ENCODE measurements at places on chromosomes 3 and 15. TPM values are rescaled to one million over a fixed set of nuclear protein-coding genes. Genes with fewer than 3 reads are reported as not detected.

DNA sequence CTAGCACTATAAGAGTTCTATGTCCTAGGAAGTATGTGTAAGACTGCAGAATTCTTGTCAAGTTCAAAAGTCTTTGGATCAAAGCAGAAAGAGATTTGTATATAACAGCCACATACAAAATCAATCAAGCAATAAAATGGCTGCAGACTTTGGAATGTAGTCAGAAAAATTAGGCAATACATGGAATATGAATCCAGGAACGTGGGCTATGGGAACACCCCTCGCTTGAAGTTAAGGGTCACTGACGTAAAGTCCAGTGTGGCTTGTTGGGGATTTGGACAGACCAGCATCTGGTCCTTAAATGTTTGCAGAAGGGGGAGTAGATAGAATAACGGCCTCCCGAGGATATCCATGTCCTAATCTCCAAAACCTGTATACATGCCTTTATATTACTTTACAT lies 178.6 kb downstream of the ADAMTS9 start:
- H3K36me3 ChIP-seq: no peaks in the 10 kb centered on the region
- H3K27me3 ChIP-seq: peaks cover 10% of the 10 kb centered on the region
- no peak overlapping the region for H3K27ac ChIP-seq
- no peak overlapping the region for H3K4me3 ChIP-seq
- no peaks in the 10 kb centered on the region for H3K4me1 ChIP-seq

DNA sequence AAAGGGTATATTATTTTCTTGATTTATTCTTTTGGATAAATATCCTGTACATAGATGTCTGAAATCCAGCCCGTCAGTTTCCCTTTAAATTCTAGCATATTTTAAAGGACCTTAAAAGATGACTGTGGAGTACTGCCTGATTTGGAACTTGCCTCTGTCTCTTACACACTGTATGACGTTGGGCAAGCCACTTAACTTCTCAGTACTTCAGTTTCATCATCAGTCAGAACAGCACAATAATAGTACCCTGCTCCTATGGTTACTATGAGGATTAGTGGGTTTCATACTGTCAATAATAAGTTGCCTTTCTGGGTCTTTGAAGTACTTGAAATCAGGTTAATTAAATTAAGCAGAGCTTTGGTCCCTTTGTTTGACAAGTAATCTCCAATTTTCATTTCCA lies 374.3 kb downstream of the TIGIT start:
- H3K27ac ChIP-seq: no peak overlapping the region
- peaks cover 13% of the 10 kb centered on the region for H3K36me3 ChIP-seq
- no peak for DNase-seq
- no peaks in the 10 kb centered on the region for H3K27me3 ChIP-seq
- peaks cover 5% of the 10 kb centered on the region for H3K4me1 ChIP-seq
- H3K4me3 ChIP-seq: no peak overlapping the region

DNA sequence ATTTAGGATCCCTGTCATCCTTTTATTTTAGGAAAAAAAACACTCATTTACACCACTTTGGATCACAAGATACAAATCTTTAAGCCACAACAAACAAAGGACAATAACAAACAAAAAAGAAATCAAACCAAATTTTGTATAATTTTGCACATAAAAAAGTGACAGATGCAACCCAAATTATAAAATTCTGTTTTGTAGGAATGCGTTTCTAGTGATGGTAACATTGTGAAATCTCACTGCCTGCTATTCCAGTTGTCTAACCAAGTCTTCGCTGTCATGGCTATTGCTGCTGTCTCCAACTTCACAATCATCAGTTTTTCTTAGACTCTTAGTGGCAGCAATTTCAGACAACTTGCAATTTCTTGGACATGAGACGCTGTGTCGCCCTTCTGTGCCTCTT lies 58.3 kb upstream of the ARL6 start:
- H3K4me1 ChIP-seq: peaks cover 2% of the 10 kb centered on the region
- no peak overlapping the region for H3K4me3 ChIP-seq
- H3K27me3 ChIP-seq: peaks cover 7% of the 10 kb centered on the region
- no peak for DNase-seq
- no peak overlapping the region for H3K27ac ChIP-seq
- no peaks in the 10 kb centered on the region for H3K36me3 ChIP-seq

GRCh38 chr3:21531909-21532308 lies 219.1 kb downstream of the ZNF385D start:
- no peaks in the 10 kb centered on the region for H3K4me1 ChIP-seq
- no peaks in the 10 kb centered on the region for H3K36me3 ChIP-seq
- H3K27ac ChIP-seq: no peak overlapping the region

The GATA2 gene
- total RNA-seq: not detected

GRCh38 chr3:183572935-183573334 lies 17.4 kb upstream of the KLHL6 start:
- DNase-seq: no peak
- no peaks in the 10 kb centered on the region for H3K27me3 ChIP-seq
- no peaks in the 10 kb centered on the region for H3K36me3 ChIP-seq
- peaks cover 6% of the 10 kb centered on the region for H3K4me1 ChIP-seq

The PRICKLE2 gene
- total RNA-seq: not detected

Data from naive thymus-derived CD8-positive, alpha-beta T cell (primary cell).